A673 (cell line): ENCODE measurements at places on chromosomes 1 and 21.

GRCh38 chr1:154594811-154595210 lies 13.2 kb downstream of the ADAR start:
- no peak for DNase-seq

GRCh38 chr1:228937851-228938536 lies 202.7 kb downstream of the RHOU start:
- no peak for DNase-seq

GRCh38 chr1:168623003-168623828 lies 46.8 kb downstream of the XCL1 start:
- peak; percentile 22 for DNase-seq

DNA sequence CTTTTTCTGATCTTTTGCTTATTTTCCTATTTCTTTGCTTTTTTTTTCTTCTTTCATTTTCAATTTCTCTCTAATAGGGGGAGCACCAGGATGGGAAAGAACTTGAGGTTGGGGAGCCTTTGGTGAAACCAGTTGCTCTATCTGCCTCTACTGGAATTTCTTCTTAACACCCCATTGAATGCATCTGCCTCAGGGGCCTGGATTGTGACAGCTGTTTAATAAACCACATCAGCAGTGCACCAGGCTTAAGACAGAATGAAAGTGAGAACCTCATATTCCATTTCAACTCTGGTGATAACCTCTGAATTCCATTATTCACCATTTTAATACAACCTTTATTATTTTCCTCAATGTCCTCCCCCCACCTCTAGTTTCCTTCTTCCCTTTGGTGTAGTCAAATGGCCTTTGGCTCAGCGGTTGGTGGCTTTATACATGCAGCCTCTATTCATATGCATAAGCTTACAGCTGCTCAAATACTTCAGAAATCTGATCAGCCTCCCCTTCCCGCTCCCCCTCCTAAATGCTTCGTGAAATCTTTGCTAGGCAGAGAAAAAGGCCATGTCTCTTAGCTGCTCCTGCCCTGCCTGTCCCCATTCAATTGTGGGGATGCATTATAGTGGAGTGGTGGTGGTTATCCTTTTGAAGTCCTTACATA lies 537.3 kb upstream of the PLXNA2 start:
- DNase-seq = no peak

DNA sequence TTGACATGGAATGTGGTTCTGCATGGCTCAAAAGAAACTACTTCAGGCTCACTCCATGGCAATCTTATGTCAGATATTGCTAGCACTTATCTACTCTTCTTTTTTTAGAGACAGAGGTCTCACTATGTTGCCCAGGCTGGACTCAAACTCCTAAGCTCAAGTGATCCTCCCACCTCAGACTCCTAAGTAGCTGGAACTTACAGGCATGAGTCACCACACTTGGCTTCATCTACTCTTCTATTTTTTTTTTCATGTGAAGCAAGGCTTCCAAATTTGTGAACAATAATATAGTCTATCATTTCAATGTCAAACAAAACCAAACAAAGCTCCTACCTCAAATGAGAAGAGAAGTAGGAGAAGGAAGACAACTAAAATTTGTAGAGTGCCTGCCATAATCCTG lies 7.5 kb upstream of the PSEN2 start:
- no peak for DNase-seq

- DNase-seq = no peak
These were observed 3.0 kb downstream of the RXFP4 start for GRCh38 chr1:155944444-155944799.

GRCh38 chr1:38420666-38421065 lies 374.1 kb upstream of the POU3F1 start:
- peak; percentile 92 for DNase-seq

GRCh38 chr1:31199236-31199790 lies 40.4 kb downstream of the NKAIN1 start:
- no peak for DNase-seq

GRCh38 chr1:59477286-59477685 lies 180.4 kb downstream of the FGGY start:
- DNase-seq = no peak

GRCh38 chr1:2203671-2204414 lies 9.3 kb upstream of the FAAP20 start:
- DNase-seq = no peak

DNA sequence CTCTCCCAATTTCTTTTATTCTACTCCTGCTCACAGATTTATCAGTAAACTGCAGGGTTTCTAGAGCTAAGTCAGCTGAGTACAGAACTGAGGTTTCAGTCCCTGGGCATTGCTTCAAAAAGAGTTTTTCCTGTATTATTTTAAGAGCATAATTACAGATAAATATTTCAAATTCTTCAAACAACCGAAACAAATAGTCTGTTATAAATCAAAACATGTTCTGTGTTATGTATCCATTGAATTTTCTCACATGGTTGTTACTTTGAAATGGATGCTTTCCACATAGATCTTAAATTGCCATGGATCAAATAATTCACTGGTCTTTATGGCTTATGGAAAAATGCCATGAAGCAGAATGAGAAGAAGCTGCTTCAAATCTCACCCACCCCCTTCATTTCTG lies 64.5 kb downstream of the LRRC8C start:
- DNase-seq = no peak

DNA sequence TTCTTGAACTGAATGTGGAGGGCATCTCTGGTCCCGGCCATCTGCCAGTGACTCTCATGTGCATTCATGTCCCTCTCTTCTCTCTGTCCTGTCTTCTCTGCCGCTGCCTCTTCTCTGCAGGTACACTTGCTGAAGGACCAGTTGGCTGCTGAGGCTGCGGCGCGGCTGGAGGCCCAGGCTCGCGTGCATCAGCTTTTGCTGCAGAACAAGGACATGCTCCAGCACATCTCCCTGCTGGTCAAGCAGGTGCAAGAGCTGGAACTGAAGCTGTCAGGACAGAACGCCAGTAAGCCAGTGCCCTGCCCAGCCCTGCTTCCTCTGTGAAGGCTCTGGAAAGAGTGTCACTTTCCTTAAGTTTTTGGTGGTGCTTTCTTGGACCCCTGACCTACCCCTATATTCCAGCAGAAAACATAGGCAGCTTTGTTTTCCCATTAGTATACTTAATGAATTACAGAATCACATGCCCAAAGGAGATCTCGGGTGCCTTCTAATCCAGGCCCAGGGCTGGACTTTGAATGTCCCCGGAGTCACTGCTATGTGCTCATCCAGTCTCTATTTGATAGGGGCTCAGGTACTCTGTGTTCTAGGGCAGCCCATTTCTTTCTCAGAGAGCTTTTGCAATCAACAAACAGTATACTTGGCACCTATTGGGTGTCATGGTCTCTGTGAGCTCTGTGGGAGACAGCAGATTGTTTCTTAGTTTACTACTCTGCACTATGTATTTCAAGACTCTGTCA lies 11.2 kb downstream of the SPATA46 start:
- no peak for DNase-seq

- DNase-seq = no peak
These were observed 108.3 kb upstream of the FGGY start for GRCh38 chr1:59188413-59189213.

GRCh38 chr1:59144959-59145358 lies 151.9 kb upstream of the FGGY start:
- DNase-seq = no peak

GRCh38 chr21:32712641-32713040 lies 15.2 kb downstream of the SYNJ1 start:
- no peak for DNase-seq

GRCh38 chr1:106817575-106817974 lies 238.9 kb upstream of the PRMT6 start:
- DNase-seq = no peak

- DNase-seq = no peak
These were observed 33.5 kb downstream of the SLC1A7 start for GRCh38 chr1:53108646-53109580.

DNA sequence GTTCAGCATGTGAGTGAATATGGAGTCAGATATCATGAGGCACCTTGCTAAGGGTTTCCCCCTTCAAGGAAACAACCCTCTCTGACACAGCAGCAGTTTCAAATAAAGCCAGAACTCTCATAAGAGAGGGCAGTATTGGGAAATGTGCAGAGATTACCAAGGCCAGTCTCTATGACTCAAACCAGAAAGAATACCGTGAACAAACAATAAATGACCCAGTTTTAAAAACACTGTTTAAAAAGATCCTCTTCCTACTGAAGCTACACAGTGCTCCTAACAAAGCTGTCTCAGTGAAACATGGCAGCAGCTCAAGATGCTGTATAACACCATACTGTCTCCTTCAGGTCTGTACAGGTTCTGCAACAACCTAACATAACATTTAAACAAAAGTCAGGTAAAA lies 102.6 kb downstream of the KIAA0319L start:
- no peak for DNase-seq

DNA sequence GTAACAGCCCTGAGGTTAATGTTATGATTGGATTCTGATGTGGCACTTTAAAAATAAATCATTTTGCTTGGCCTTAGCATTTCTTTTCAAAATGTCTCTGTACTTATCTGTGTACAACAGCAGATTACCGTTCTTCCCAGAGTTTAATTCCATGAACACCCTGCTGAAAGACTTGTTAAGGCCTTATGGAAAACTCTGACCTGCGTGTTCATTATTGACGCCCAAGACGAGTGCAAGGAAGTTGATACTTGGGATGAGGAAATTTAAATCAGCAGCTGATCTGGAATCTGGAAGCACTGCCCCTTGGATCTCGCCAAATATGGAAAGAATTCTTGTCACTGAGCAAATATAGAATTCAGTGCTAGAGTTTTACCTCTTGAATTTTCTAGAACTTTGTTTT lies 6.7 kb downstream of the ERG start:
- DNase-seq = no peak

DNA sequence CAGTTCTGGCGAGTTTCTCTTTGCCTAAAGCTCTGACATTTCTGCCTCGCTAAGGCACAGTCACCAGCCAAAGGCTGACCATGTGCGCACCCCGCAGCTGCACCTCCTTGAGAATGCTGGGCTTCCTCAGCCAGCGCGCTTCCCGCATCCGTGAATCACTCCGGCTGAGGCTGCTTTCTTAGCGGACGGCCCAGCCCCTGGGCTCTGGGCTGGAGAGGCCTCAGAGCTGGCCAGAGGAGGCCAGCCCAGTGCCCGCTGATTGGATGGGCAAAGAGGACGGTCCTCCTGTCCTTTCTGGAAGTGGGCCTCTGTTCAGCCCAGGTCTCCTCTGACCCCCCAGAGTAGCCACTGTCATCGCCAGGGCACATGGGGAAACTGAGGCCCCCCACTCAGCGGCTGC lies 56.1 kb downstream of the PRDM16 start:
- no peak for DNase-seq

DNA sequence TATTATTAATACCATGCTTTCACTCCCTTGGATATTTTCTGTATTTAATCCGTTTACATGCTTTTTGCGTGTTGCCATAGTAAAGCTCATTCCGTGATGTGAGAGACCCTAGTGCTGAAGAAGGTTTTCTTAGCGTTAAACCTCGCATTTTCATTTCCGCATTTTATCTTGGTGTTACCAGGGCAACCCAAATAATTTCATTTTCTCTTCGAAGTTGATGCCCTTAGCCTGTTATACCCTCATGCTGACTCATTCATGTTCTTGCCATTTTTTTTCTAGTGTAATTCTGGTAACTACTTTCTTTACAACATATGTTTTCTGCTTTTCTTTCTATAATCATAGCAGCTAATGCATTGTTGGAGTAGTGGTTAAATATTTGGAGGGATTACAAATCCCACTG lies 37.2 kb downstream of the LRRC8C start:
- no peak for DNase-seq

- peak; percentile 74 for DNase-seq
These were observed 65.1 kb upstream of the JUN start for GRCh38 chr1:58848818-58849411.

DNA sequence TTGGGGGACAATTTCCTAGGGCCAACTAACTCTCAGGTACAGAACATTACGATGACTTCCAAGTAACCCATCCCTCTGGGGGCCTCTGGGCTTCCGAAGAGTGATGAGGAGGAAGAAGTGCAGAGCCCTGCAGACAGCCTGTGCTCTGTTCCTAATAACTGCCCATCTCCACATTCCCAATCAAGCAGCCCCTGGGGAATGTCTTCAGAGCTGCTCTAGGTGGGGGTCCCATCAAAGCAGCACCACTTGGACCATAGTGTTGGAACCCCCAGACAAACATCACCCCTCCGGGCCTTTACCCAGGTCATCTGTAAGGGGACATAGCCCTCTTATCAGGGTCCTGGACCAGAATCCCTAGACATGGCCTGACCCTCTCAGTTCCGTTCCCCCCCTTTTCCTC lies 357.3 kb downstream of the NPHP4 start:
- DNase-seq = no peak

DNA sequence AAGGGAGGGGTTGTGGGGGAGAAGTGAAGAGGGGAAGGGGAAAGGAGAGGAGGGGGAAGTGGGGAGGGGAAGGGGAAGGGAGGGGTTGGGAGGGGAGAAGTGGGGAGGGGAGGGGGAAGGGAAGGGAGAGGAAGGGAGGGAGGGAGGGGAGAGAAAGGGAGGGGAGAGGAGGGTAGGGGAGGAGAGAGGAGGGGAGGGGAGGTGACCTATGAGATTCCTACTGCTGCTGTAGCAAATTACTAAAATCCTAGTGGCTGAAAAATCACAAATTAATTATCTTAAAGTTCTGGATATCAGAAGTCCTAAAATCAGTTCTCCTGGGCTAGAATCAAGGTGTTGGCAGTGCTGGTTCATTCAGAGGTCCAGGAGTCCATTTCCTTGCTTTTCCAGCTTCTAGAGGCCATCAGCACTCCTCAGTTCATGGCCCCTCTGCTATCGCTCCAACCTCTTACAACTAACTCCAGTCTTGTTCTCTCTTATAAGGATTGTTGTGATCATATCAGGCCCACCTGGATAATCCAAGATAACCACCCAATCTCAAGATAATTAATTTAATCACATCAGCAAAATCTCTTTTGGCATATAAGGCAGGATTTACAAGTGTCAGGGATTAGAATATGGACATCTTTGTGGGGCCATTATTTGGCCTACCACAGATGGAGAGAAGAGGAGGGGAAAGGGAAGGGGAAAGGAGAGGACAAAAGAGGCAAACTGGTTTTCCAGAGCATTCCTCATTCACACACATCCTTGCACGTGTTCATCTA lies 30.4 kb upstream of the KANK4 start:
- DNase-seq = no peak

- no peak for DNase-seq
These were observed 162.6 kb downstream of the GRIK1 start for GRCh38 chr21:29777160-29777559.

- DNase-seq = no peak
These were observed 16.2 kb downstream of the WNT2B start for GRCh38 chr1:112524986-112525385.

GRCh38 chr1:117577191-117577885 lies 28.5 kb upstream of the TENT5C start:
- no peak for DNase-seq

DNA sequence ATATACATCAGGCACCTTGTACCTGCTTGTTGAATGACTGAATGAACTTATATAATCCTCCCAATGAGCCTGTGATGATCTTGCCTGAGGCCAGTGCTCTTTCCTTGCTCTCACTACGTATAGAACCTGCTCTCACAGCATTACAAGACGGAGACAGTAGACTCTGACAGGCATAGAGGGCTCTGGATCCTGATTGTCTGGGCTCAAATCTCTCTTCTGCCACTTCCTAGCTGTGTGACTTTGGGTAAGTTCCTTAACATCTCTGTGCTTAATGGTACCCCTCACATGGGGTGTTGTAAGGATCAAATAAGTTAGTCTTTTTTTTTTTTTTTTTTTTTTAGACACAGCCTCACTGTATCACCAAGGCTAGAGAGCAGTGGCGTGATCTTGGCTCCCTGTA lies 4.2 kb upstream of the MAN1C1 start:
- DNase-seq = no peak

GRCh38 chr1:56578138-56578962 lies 1.0 kb downstream of the PLPP3 start:
- peak; percentile 52 for DNase-seq
